ENCODE measurements at places on chromosomes 3 and 15.

DNA sequence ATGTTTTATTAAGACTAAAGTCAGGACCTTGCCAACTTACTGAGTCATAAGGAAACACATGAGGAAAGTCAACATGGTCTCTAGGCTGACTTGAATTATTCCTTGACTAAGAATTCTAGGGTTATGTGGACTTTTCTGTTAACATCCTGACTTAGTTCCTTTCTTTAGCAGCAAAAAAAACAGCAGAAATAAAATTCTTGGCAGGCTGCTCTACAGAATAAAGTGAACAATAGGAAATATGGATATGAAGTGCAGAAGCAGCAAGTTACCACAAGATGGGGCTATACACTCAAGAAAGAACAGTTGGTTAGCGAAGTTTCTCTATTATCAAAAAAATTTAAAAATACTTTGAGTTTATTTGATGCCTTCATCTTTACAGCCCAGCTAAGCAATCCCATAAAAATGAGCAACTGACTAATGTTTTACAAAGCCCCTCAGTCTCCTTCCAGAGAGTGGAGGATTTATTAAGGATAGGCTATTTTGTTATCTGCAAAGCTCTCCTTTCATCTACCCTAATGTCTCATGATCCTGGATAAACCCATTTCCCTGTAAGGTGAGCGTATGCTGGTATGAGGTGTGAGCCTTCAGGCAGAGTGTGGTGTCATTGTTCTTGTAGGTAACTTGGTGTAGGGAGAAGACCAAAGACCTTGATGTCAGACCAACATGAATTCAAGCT, 23.1 kb upstream of the MCCC1 start:
- no peaks in the 10 kb centered on the region for H3K27me3 ChIP-seq
- no peaks in the 10 kb centered on the region for H3K36me3 ChIP-seq
- H3K4me3 ChIP-seq: no peak overlapping the region
- H3K4me1 ChIP-seq: no peaks in the 10 kb centered on the region
- peak; percentile 47 for DNase-seq

- H3K4me3 ChIP-seq: no peak overlapping the region
- H3K27me3 ChIP-seq: no peaks in the 10 kb centered on the region
- no peaks in the 10 kb centered on the region for H3K4me1 ChIP-seq
- DNase-seq: no peak
- H3K36me3 ChIP-seq: no peaks in the 10 kb centered on the region
Observed at GRCh38 chr15:89528757-89529352, 32.5 kb upstream of the RHCG start.

- DNase-seq: peak; percentile 29
- no peaks in the 10 kb centered on the region for H3K27me3 ChIP-seq
- H3K27ac ChIP-seq: peak overlapping the region; percentile 76
- peak overlapping the region; percentile 71 for H3K4me3 ChIP-seq
Observed at GRCh38 chr15:34318277-34319079, 19.1 kb downstream of the SLC12A6 start.

DNA sequence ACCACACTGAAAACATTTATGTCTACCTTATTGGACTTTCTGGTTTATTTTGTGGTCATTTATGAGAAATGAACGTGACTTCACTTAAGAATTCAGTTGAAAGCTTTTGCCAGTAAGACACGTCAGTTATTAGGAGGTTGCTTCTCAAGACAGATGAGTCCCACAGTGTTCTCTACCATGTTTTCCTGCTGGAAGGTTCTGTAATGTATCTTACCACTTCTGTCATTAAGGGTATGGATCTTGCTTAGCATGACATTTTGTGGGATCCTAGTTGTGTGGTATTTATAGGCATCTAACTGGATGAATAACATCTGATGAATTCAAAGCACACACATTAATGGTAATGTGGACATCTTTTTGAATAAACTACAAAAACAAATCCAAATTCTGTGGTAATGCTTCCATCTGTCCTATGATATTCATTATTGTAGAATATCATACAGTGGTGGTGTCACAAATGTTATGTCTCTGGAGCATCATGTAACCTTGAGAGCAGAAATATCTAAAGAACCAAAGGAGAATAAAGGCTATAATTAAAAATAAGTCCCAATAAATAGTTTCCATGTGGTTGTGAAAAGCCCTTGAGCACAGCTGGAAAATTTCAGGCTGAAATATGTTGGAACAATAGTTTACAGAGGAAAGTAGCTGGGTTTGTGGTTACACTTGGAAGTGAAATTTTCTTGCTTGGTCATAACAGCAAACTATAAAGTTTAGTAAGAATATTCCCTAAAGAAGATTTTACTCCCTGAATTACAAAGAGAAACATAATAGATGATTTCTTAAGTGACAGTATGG, 61.5 kb downstream of the C3orf38 start:
- H3K4me1 ChIP-seq: no peaks in the 10 kb centered on the region
- no peaks in the 10 kb centered on the region for H3K27me3 ChIP-seq

DNA sequence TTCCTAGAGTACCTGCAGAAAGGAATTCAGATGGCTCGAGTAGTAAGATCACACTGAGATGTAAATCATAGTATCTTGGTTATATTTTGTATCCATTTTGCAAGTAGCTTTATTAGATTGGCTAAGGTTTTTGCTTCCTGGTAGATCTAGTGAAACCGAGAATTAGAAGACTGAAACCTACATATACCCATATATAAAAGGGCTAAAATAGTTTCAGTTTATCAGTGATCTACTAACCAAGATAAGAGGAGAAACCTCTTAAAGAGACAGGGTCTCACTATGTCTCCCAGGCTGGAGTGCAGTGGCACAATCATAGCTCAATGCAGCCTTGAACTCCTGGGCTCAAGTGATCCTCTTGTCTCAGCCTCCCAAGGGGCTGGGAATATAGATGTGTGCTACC, 135.3 kb downstream of the PCCB start:
- no peaks in the 10 kb centered on the region for H3K36me3 ChIP-seq
- no peak for DNase-seq
- no peak overlapping the region for H3K27ac ChIP-seq
- no peak overlapping the region for H3K4me3 ChIP-seq
- H3K4me1 ChIP-seq: no peaks in the 10 kb centered on the region

- DNase-seq: no peak
- no peak overlapping the region for H3K4me3 ChIP-seq
- H3K27ac ChIP-seq: no peak overlapping the region
- H3K27me3 ChIP-seq: no peaks in the 10 kb centered on the region
- H3K36me3 ChIP-seq: no peaks in the 10 kb centered on the region
Observed at GRCh38 chr15:37339856-37340255, 239.5 kb upstream of the MEIS2 start.

GRCh38 chr3:64584179-64584578, 103.6 kb downstream of the ADAMTS9 start:
- no peaks in the 10 kb centered on the region for H3K4me1 ChIP-seq
- H3K27me3 ChIP-seq: no peaks in the 10 kb centered on the region
- no peak for DNase-seq
- no peak overlapping the region for H3K27ac ChIP-seq
- H3K4me3 ChIP-seq: no peak overlapping the region

- no peak for DNase-seq
- H3K4me3 ChIP-seq: no peak overlapping the region
- no peaks in the 10 kb centered on the region for H3K4me1 ChIP-seq
- no peak overlapping the region for H3K27ac ChIP-seq
- no peaks in the 10 kb centered on the region for H3K27me3 ChIP-seq
Observed at GRCh38 chr15:31997711-31998110, 32.6 kb upstream of the CHRNA7 start.

DNA sequence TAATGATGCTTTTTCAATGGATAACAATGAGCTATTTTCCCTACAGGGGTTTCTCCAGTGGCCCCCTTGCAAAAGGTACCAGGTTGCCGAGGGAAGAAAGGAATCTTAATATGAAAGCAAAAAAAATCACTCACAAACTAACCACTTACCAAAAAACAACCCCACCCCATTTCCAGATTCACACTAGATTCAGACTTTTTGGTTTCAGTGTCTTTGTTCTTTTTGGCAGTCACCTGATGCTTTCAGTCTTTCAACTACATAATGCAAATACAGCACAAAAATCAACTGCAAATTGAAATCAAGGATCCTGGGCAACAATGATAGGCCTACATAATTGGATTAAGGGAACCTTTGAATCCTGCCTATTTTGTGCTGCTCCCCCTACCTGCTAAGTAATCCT, 71.1 kb upstream of the RAP2B start:
- H3K27ac ChIP-seq: no peak overlapping the region
- no peak overlapping the region for H3K4me3 ChIP-seq
- H3K36me3 ChIP-seq: no peaks in the 10 kb centered on the region

GRCh38 chr3:78986416-78987101, 781.2 kb downstream of the ROBO1 start:
- H3K36me3 ChIP-seq: no peaks in the 10 kb centered on the region
- no peaks in the 10 kb centered on the region for H3K4me1 ChIP-seq
- H3K27ac ChIP-seq: no peak overlapping the region

DNA sequence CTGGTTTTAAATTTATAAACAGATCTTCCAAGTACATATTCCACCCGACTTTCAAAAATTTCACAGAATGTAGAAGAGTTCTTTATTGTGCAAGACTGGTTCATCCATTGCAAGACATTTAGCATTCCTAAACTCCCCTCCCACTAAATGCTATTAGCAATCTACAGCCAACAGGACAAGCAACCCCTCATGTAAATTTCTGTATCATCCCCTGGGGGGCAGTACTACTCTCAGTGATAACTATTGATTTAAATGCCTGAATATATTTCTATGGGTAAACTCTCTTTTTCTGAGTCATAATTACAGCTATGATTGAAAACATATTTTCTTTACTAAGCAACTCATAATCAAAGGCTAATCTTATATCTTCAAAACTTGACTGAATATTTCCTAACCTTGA, 10.7 kb upstream of the SLC15A2 start:
- no peaks in the 10 kb centered on the region for H3K27me3 ChIP-seq
- H3K27ac ChIP-seq: no peak overlapping the region
- no peak for DNase-seq
- H3K4me1 ChIP-seq: no peaks in the 10 kb centered on the region

- DNase-seq: no peak
- H3K27ac ChIP-seq: no peak overlapping the region
- H3K4me1 ChIP-seq: no peaks in the 10 kb centered on the region
- H3K4me3 ChIP-seq: no peak overlapping the region
- H3K36me3 ChIP-seq: no peaks in the 10 kb centered on the region
- no peaks in the 10 kb centered on the region for H3K27me3 ChIP-seq
Observed at GRCh38 chr15:62524848-62525247, 359.8 kb upstream of the C2CD4B start.

DNA sequence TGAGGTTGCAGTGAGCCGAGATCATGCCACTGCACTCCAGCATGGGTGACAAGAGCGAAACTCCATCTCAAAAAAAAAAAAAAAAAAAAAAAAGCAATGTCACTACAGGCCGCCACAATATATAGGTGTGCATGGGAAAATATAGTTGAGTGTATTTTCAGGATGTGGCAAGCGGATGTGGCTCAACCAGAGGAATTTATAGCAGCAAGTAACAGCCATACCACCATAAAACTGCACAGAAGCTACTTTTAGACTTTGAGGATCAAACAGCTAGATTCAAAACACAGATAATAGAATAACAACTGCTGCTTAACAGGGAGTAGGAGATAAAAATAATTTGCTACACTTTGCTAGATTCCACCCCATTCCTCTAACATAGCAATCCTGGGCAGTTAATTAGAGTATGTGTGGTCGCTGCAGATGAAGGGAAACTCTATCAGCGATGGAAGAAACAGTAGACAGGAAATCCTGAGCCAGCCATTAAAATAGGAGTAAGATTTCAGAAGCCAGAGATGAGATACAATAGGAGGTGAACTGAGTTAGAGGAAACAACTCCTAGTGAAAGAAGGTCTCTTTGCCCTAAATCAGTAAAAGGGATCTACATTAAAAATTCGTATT, 318.7 kb upstream of the STT3B start:
- DNase-seq: peak; percentile 79
- no peaks in the 10 kb centered on the region for H3K27me3 ChIP-seq
- no peaks in the 10 kb centered on the region for H3K36me3 ChIP-seq
